ENCODE measurements at places on chromosomes 6 and 20. TPM values are rescaled to one million over a fixed set of nuclear protein-coding genes. Genes with fewer than 3 reads are reported as not detected.
A peak's percentile ranks its signal among the peaks of the same experiment; 100 is the strongest.

DNA sequence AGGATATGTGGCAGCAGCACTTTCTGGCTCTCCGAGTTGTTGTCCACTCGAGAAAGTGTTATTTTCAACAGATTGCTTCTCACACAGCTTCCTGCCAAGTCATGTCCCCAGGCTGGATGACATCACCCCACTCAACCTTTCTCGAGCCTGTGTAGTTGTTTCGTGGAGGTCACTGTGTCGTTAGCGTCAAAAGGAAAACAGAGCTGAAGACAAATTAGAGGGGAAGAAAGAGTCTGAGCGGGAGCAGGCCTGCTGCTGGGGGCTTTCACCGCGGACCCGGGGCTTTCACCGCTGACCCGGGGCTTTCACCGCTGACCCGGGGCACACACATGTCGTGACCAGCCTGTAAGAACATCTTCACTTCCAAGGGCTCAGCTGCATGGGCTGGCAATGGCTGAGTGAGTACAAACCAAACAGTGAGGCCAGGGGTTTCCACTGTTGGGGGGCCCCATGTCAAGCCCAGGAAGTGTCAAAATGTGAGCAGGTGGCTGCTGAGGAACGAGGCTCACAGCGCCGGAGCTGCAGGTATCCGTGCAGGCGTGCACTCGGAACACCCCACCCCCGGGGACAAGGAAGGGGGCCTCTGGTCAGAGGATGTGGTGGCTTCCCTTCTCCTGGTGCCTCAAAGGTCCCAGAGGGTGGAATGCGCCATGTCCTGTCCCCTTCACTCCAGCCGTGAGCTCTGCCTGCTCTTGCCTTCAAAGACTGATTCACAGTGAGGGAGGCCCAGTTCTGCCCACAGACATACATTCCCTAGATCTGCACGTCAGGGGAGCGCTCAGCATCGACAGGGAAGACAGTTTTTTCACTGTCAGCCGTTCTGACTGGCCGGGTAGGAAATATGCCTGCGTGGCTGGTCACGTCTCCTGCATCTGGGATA lies 365.9 kb downstream of the TAF4 start:
- no peak for DNase-seq

The SLC35B2 gene
- total RNA-seq, result 26.0 TPM

- no peak for DNase-seq
Measured at GRCh38 chr6:3414327-3415081, 42.3 kb downstream of the SLC22A23 start.

- peak; percentile 59 for DNase-seq
Measured at GRCh38 chr6:154039231-154039842, at the start of gene OPRM1. OPRM1 (plus strand) TSS chr6:154039240; CDS start chr6:154039545, 305 bp downstream.

DNA sequence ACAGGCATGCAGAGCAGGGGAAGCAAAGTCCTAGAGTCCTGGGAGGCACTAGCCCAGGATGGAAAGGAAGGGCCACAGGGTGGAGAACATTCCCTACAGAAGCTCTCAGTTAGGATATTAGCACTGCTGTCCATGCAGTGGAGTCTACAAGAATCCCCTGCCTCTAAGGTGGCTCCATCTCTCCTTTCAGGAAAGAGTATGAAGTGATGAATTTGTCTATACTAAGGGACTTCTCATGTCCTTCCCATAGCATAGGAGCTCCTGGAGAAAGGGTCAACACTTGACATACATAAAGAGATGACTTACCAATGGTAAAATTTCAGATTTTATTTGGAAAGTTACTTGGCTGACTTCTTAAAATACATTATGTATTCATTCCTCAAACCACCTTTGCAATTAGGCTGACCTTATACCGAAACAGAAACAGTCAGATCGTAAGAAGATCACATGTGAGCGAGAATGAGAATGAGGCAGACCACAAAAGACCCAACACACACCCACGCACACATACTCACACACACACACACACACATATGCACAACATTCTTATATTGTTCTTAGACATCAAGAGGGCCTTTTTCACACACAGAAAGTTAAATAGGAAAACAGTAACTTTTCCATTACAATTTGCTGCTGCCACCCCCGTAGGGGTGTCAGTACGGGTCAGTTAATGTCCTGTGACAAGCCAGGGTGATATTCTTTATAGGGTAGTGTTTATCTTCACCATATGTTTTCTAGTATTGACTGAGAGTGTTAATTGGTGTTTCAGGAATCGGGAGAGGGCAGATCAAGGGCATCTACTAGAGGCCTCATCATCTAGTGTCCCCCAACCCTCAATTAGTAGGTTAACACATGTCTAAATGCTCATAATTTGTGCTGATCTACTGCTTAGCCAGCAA lies 159.4 kb downstream of the FAXC start:
- DNase-seq, result no peak

GRCh38 chr6:48037946-48038345 lies 73.1 kb downstream of the PTCHD4 start:
- no peak for DNase-seq

DNA sequence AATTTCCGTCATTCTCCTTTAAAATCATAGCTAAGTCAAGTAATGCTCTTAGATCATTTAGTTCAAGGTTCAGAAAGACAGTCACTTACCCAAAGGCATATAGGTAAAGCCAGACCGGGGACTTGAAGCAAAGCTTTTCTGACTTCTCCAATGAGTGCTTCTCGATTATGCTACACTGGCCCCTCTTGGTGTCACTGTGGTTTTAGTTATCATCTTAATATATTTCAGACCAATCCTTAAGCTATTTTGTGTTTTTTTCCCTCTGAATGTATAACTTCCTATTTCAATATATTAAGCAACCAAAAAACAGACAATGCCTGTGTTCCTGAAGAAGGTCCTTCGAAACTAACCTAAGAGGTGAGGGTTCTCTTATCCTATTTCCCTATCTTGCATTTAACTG lies 3.9 kb downstream of the PRDM1 start:
- DNase-seq, result no peak

GRCh38 chr20:17807651-17808050 lies 107.9 kb downstream of the BANF2 start:
- no peak for DNase-seq

The GPSM3 gene
- 20.1 TPM for total RNA-seq

The SOX18 gene
- total RNA-seq, result 43.2 TPM

GRCh38 chr6:10429638-10430427 lies 15.0 kb upstream of the TFAP2A start:
- DNase-seq, result no peak

The SMPD2 gene
- 6.6 TPM for total RNA-seq
